NCI-H1048 (cell line): ENCODE measurements at places on chromosomes 7 and 10.

- no peak for DNase-seq
Observed at GRCh38 chr7:2947058-2947780, 96.4 kb downstream of the CARD11 start.

GRCh38 chr7:3057066-3057420, 13.4 kb upstream of the CARD11 start:
- DNase-seq, result no peak

GRCh38 chr7:16174253-16174652, 247.1 kb downstream of the CRPPA start:
- no peak for DNase-seq

DNA sequence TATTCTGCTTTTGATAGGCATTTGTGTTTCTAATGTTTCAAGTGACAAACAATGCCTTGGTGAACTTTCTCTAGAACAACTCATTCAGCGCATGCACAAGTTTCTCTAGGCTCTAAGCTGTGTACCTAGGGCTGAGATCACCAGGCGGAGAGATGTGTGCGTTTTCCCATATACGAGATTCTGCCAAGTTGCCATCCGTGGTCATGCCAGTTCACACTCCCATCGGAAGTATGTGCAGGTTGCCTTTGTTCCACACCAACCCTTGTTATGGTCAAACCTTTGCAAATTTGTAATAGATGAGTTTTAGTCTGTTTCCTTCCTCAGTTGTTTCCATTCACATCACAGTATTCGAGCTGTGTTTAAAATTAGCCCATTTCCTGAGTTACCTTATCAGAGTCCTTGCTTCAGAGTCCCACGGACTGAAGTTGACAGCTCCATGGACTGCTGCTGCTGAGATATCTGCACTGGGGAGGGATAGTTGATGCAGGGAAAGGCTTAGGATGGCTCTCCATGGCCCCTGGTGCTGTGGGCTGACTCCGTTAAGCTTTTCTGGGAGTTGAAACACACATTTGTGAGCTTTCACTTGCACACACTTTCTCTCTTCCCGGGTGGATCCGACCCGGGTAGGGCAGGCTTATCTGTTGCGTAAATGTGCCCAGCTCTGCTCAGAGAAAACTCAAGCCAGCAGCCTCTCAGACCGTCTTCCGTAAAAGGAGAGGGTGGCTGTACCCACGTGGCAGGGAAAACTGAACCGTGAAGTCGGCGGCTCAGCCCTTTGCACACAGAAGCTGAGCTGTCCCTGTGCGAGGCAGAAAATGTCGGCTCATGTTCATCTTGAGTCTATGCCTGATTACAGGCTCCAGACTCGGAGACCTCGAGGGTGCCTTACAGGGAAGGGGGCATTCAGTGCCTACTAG, 49.4 kb downstream of the HK1 start:
- no peak for DNase-seq
